ENCODE measurements at places on chromosomes 7 and 10.

DNA sequence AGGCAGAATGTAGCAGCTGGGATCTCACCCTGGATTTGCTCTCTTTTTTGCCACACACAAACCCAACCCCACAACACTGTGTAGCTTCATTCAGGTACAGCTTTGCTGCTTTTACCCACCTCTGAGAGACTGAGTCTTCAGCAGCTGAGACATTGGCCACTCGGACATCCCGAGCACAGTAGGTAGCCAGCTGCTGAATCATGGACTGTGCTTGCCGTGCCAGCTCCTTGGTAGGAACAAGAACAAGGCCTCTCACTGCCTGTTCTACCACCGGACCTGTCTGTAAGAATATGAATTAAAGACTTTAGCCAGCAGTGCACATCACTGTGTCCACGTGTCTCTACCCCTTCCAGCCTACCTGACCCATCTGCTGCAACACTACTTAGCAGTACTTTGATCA lies 937 bp downstream of the DDX56 start:
- DNase-seq: no peak

GRCh38 chr10:77411805-77412204 lies 225.8 kb downstream of the KCNMA1 start:
- DNase-seq: no peak

DNA sequence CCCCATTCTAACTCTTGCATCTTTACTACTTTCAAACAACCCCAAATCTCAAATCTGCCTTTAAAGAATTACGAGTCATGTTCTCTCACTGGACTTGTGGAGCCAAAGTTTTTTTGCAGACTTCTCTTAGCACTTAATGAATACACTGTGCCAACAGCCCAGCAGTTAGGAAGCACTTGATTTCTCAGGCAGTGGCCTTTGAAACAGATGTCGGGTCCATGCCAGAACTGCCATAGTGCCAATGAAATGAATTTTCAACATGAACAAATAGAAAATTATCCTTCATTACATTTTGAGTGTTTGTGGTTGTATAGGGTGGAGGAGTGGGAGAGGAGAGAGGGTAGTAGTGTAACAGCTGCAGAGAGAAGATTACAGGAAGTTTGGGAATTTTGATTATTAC lies 5.9 kb downstream of the BORCS7 start:
- DNase-seq: no peak

DNA sequence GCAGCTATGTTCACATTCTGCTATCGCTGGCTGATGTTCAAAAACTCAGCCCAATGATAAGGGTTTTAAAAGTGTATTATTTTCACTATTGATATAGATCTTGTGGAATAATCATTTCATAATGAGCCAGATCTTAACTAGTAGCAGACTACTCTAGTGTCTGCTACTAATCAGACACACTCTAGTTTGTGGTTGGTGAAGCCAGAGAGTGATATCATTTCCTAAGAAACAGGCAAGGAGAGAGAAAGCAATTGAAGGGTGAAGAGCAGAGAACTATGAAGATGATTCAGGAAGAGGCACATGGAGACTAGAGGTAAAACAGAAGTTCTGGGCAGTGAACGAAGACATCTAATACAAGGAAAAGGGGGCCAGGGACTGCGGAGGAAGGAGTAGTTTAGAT lies 58.2 kb upstream of the BET1 start:
- peak; percentile 9 for DNase-seq

GRCh38 chr10:57624066-57624465 lies 643.6 kb downstream of the IPMK start:
- no peak for DNase-seq

- no peak for DNase-seq
These were observed 177.8 kb downstream of the NSUN6 start for GRCh38 chr10:18473424-18474117.

DNA sequence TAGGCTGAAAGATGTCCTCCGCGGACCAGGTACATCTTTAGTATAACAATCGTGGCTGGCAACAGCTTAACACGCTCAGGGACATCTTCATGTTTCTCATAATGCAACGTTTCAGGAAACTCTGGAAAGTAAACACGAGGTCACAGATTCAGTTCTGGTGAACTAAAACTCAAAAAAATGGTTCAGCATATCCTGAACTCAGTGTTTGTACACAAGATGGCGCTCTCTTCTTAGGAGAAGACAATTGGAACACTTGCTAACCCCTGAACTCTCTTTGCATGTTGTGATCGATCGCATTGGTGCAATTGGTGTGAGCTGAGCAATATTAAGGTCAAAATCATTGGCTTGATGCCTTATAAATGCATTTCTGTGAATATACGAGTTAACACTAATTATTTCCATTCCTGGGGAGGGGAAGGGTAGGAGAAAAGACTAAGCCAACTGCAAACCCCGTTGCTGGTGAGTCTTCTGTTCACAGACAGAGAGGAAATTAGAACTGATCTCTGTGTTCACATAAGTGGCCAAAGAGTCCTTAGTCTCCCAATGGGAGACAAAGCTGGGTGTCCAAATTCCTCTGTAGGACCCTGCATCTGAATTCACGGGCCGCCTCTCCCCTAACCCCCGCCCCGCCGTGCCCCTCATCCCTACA lies 52.6 kb upstream of the FAM180A start:
- peak; percentile 77 for DNase-seq

DNA sequence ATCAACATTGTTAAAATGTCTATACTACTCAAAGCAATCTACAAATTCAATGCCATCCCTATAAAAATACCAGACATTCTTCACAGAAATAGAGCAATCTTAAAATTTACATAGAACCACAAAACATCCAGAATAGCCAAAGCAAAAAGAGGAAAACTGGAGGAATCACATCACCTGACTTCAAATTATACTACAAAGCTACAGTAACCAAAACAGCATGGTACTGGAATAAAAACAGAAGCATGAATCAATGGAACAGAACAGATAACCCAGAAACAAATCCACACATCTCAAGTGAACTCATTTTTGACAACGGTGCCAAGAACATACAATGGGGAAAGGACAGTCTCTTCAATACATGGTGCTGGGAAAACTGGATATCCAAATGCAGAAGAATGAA lies 87.3 kb upstream of the EGFR start:
- DNase-seq: no peak

- DNase-seq: peak; percentile 46
These were observed 54.8 kb upstream of the CALD1 start for GRCh38 chr7:134724606-134725005.

DNA sequence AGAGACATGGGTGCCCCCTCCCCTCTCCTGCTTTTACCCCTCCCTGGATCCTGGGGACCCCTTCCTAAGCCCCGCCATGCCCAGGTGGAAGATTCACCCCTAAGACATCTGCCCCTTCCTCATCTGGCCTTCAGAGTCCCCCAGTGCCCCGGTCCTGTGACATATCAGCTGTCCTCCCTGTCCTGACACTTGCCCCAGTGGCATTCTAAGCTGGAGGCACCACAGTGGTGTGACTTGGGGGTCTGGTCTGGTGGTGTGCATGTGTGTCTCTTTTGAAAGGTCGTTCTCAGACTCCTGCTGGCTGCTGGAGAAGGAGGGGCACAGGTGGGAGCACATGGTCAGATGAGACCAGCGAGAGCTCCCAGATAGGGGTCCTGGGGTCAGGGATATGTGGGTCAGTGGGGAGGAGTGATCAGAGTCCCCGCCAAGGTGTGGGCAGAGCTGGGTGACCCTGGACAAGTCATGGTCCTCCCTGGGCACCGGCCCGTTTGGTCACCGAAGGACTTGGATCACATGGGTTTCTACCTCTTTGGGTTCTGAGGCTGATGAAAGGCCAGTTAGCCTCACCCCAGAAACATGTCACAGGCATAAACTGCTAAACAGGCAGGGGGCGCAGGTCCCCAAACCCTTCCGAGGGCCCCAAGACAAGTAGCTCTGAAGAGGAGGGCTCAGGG lies 645 bp upstream of the TFR2 start:
- no peak for DNase-seq

- no peak for DNase-seq
These were observed 52.9 kb upstream of the PIK3CG start for GRCh38 chr7:106812027-106812643.

GRCh38 chr7:70484255-70484654 lies 647.7 kb upstream of the GALNT17 start:
- no peak for DNase-seq

- no peak for DNase-seq
These were observed 51.3 kb downstream of the MDFIC start for GRCh38 chr7:114973147-114973546.

DNA sequence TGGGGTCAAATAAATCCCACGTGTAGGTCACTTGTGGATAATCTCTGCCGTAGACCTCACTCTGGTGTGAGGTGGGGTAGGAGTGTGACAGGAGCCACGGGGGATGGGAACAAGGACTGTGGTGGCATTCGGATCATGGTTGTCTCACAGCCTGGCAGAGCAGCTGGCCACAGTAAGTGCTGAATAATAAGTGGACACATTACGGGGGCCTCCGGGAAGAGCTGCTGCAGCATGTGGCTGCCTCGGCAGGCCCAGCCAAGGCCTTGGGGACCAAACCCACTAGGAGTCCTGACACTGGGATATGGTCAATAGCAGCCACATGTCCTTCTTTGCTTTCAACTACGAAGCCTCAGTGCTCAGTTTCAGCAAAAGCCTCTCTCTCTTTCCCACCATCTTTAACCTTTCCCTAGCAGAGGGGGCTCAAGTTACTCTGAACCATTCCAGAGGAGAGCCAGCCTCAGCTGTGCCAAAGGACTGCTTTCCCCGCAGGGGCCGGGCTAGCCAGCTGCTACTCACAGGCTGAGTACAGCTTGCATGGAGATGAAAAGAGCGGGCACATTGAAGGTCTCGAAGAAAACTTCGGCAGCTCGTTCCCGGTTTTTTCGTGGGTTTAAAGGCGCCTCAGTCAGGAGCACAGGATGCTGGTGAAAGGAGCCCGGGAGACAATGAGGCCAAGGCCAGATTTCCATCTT lies 17.3 kb downstream of the ACTR1A start:
- no peak for DNase-seq

- no peak for DNase-seq
These were observed 172.1 kb downstream of the CYP26A1 start for GRCh38 chr10:93245779-93246178.

- DNase-seq: no peak
These were observed 140.7 kb downstream of the PAXIP1 start for GRCh38 chr7:154862153-154862791.

DNA sequence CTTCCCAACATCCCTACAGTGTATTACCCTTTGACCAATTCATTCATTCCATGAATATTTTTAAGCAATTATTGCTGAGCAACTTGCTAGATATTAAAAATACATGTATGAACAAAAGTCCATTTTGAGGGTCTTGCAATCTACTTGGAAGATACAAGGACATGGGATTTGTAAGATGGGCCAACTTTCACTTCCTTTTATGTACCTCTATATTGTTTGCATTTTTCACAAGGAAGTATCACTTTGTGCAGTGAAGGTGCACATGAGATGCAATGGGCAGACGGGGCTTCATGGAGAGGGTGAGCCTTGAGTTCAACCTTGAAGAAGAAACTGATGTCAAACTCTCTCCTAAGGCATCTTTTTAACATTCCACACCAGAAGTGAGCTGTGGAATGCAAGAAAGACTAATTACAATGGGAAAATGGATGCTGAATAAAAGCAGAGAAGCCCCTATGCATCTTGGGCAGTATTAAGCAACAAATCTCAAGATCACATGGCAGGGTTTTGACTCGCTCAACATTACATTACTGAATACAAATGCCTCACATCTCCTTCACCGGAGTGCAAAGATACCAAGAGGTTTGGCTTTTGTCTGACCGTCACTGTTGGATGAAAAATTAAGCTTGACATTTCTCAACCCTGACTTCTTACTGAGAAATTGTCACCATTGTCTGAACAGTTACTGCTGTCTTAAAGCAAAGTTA lies 341.5 kb downstream of the ELMO1 start:
- no peak for DNase-seq

- DNase-seq: no peak
These were observed 59.8 kb upstream of the TES start for GRCh38 chr7:116150588-116150987.

DNA sequence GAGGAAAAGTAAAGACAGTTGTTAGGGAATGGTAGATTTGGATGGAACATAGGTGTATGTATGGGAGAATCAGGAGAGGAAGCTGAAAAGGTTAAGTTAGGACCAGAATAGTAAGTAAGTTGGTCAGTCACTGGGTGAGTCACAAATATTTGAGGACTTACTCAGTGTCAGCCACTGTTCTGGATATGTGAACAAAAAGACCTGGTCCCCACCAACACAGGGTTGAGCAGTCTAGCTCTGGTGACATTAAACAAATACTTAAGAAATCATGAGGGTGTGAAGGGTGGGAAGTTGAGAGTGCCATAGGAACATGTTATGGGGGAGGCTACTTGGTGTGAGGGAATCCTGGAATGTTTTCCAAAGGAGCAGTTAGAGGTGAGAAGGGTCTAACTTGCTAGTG lies 246.9 kb downstream of the PTEN start:
- DNase-seq: no peak

DNA sequence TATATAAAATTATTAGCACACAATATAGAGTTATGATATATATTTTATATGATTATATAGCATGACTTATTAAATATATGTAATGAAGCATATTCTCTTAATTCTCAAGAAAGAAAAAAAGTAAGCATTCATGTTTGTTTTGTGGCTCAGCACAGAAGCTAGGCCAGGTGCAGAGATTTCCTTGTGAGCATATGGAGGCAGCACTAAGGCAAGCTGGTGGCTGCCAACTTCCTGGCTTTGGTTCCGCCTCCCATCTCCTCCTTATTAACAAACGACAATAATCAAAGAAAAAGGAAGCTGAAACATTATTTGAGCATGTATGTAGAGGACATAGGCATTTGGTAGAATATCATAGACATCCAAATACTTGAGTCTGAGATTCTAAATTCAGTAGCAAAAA lies 130.3 kb downstream of the ST7 start:
- no peak for DNase-seq

- DNase-seq: peak; percentile 31
These were observed 245.1 kb downstream of the CAMK1D start for GRCh38 chr10:12594448-12594944.

GRCh38 chr10:127458829-127459228 lies 90.3 kb upstream of the NPS start:
- no peak for DNase-seq

GRCh38 chr7:159036916-159037605 lies 107.6 kb downstream of the VIPR2 start:
- no peak for DNase-seq

GRCh38 chr10:63005246-63005645 lies 127.9 kb upstream of the NRBF2 start:
- peak; percentile 44 for DNase-seq

DNA sequence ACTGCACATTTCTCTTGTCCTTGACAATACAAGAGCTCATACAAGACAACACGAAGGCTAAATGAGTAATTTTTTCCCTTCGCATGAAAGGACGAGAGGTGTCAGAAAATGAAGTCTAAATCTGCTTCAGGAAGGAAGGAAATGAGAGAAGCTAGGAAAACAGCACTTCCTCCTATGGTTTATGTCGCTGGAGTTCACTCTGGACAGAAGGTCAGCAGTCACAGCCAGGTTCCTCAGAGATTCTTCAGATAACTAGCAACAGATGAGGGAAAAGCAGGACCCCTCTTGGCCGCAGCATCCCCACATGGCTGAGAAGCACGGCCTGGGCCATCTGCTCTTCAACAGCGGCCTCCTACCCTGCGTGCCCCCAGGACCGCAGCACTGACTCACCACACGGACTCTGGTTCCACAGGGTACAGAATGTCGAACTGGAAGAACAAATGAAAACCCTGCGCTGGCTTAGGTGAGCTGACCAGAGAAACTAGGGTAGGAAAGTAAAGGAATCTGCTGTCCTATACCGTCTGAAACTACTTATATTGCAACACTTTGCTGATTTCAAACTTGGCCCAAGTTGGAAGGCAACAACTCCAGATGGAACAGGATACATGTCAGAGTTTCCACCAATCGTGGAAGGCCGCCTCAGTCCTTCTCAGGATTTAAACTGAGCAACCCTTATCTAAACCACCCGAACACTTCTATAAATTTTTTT lies 26.3 kb downstream of the DNMBP start:
- no peak for DNase-seq

GRCh38 chr7:1447551-1448244 lies 11.6 kb downstream of the MICALL2 start:
- DNase-seq: no peak

Data from activated CD4-positive, alpha-beta T cell treated with anti-CD3 and anti-CD28 coated beads, Interleukin-2, Interleukin-4, amounts not matched to agents 100 ng/mL and 50 ng/mL, durations not matched to agents 16 hours and 8 hours (primary cell).